Right kidney (tissue), 9 donors: ENCODE measurements at places on chromosomes 5 and 9.

DNA sequence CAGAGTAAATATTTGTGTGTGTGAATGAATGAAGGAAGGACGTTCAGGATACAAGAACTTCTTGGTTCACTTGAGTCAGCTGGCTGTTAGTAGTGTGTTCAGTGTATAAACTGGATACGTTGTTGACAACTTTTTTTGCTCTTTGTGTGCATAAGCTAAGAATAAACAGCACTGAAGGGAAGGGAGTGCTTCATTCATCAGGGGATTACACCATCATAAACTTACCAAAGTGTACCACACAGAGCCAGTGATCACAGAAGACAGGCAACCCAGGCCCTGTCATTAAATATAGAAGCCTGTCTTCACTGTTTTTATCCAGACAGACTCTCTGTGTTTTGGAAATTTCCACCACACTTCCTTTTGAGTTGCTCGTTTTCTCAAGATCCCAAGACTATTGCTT lies 55.5 kb upstream of the MEF2C start:
- no peak for DNase-seq

- DNase-seq = no peak
These were observed 147.3 kb downstream of the FAM114A2 start for GRCh38 chr5:153891394-153891793.

GRCh38 chr5:138077064-138077696 lies 6.7 kb upstream of the WNT8A start:
- no peak for DNase-seq

DNA sequence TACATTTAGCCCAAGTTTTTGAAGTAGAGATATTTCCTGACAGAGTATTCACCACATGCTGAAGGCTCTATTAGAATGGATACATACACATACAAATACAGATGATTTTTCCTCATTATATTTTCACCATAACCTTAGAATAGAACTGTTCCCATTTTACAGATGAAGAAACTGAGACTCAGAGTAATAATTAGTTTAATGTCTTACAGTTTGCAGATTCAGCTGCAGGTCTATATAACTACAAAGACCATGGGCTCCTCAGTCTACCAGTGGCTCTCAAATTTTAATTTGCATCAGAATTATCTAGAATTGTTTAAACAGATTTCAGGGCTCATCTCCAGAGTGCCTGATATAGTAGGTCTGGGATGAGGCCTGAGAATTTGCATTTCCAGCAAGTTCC lies 64.4 kb downstream of the GRAMD2B start:
- no peak for DNase-seq

DNA sequence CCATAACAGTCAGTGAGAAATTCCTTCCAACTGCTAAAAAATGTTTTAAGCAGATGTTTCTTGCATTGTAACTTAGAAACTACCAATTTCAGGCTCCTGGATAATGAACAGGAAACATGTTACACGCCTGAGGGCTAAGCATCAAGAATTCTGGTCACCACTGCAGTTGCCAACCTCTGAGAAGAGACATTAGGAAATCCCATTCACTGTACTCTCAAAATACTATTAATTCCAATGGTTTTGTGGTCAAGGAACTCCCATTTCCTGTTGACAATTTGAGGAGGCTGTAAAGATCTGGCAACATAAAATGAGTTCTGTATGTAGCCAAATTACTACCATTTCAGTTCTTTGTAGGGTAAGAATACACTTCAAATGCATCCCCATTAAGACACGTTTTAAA lies 456.0 kb upstream of the MEF2C start:
- no peak for DNase-seq

DNA sequence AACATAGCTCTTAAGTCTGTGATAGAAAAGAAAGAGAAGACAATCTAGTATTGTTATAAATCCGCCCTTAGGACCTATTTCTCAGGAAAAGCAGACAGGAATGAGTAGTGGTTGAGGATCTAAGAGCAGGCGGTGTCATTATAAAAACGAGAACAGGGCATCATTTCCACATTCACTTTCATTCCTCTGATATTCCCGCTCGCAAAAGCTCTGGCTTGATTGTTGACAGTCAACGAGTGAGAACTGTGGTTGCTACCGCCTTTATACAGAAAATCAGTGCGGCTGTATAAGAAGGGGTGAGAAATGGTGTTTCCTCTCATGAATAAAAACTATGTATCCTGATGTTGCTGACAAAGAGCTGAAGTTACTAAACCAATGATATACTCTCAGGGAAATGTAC lies 1409.6 kb upstream of the WWC1 start:
- no peak for DNase-seq

DNA sequence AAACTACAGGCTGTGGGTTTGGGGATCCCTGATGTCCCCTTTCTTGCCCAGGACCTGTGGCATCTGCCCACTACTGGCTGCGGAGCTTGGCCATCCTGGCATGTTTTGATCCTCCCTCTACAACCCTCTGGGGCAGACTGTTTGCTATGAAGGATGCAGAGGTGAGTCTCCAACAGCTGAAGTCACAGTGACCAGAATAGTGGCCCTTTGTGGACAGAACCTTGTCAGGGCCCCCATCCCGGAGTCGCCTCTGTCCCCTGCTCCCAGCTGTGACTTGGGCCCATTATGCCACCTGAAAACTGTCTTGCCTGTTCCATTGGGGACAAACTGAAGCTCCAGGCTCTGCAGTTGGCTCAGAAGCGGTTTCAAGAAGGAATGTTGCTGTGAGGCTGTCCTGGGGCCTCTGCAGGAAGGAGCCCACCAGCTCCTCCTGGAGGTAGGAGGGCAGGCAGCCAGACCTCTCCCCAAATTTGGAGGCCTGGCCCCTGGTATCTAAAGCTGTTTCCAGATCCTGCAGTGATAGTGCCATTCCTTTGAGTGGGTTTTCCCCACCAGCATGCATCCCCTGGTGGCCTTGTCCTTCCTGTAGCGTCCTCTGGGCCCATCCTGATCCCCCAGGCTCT lies 93.3 kb downstream of the BARX1 start:
- no peak for DNase-seq

DNA sequence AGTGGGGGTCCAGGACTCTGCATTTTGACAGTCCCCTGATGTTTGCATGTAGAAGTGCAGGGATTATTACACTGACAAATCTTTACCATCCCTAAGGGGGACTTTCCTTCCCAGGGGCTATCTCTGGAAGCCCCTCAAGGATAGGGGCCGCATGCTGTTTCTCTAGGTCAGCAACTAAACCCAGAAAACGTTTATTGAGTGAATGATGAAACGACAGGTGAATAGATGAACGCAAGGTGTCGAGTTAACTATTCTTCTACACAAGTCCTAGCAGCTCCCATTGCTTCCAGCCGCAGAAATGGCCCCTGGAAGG lies 281 bp upstream of the HSD17B4 start:
- no peak for DNase-seq

- no peak for DNase-seq
These were observed 27.7 kb downstream of the PLCXD3 start for GRCh38 chr5:41482715-41483114.

DNA sequence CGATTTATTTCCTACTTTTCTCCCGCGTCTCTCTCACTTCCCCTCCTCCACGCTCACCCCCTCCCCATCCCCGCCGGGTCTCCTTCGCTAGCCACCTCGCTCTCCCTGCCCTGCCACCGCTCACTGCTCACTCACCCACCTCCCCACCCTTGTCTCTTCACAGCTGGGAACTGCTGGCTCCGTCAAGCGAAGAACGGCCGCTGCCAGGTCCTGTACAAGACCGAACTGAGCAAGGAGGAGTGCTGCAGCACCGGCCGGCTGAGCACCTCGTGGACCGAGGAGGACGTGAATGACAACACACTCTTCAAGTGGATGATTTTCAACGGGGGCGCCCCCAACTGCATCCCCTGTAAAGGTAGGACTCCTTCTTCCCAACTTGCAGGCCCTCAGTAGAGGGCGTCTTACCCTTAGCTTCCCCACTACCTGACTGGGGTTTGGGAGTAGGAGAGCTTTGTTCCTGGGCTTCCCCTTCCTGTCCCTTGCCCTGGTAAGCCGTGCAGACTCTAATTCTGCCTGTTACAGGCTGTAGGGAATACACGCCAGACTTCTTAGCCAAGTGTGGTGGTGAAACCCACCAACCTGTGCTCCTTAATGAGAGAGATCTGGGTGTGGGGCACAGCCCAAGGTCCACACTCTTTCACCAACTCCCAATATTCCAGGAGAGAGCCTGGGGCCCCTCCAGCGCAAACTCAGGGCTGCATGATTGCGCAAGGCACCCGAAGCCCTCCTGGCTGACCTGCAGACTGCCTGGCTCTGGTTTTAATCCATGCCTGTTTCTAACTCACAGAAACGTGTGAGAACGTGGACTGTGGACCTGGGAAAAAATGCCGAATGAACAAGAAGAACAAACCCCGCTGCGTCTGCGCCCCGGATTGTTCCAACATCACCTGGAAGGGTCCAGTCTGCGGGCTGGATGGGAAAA lies 2.5 kb downstream of the FST start:
- DNase-seq = peak; percentile 71

DNA sequence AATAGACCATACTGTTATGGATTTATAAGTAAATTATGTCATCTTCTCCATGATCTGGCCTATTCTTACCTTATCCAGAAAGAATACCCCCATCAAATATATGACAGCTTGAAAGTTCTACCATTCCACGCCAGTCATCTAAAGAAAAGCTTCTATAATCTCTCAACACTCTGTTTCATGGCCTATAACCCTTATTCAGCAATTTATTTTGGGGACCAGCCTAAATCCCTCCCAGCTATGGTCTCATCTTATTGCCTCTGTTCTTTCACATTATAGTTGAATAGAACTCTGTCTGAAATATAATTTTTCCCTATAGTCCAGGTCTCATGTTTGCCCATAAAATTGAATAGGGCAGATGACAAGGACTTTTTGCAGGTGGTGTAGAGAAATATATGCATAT lies 2387.6 kb upstream of the WWC1 start:
- DNase-seq = no peak

- DNase-seq = no peak
These were observed 162.7 kb downstream of the PAPPA start for GRCh38 chr9:116316246-116316645.

GRCh38 chr5:77937015-77937908 lies 161.1 kb upstream of the TBCA start:
- DNase-seq = no peak

DNA sequence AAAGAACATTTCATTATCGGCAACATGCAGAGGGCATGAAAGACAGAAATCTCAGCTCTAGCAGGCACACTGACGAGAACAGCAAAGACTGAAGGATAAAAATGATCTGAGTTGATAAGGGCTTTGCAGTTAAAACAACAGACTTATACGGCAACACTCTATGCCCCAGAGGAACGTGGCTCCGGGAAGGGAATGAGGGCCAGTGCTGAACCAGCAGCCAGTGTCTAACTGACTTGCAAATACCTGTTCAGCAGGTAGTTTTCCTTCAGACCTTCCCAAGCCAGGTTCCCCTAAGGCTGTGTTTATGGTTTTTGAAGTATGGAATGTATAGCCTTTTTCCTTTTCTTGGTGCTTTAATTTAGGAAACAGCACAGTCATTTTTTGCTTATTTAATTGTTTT lies 121.3 kb upstream of the CDH18 start:
- DNase-seq = no peak

GRCh38 chr5:103232393-103232999 lies 26.1 kb upstream of the MACIR start:
- DNase-seq = no peak

GRCh38 chr5:119022017-119022745 lies 33.8 kb upstream of the DTWD2 start:
- peak; percentile 22 for DNase-seq

DNA sequence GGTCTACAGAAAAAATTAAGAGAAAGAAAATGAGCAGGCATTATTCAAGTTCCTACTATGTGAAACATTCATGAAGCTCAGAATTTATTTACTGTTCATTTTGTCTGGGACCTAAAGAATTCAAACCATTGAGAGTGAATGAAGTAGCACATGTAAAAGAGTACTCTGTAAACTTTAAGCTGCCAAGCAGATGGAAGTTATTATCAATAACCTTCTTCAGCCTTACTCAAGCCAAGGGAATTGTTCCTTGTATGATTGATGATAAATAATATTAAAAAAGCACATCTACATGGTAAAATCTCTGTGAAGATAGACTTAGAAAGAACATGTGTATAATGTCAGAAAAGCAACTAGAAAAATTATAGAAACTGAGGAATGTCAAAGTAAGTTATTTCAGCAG lies 17.8 kb upstream of the GLIS3 start:
- DNase-seq = no peak

GRCh38 chr9:127058011-127058644 lies 64.3 kb downstream of the ANGPTL2 start:
- DNase-seq = no peak

- DNase-seq = no peak
These were observed 145.7 kb upstream of the GNA14 start for GRCh38 chr9:77793849-77794248.

- no peak for DNase-seq
These were observed 107.2 kb downstream of the ZFAND5 start for GRCh38 chr9:72257814-72258213.

GRCh38 chr5:132100672-132101261 lies 27.2 kb downstream of the CSF2 start:
- DNase-seq = no peak

DNA sequence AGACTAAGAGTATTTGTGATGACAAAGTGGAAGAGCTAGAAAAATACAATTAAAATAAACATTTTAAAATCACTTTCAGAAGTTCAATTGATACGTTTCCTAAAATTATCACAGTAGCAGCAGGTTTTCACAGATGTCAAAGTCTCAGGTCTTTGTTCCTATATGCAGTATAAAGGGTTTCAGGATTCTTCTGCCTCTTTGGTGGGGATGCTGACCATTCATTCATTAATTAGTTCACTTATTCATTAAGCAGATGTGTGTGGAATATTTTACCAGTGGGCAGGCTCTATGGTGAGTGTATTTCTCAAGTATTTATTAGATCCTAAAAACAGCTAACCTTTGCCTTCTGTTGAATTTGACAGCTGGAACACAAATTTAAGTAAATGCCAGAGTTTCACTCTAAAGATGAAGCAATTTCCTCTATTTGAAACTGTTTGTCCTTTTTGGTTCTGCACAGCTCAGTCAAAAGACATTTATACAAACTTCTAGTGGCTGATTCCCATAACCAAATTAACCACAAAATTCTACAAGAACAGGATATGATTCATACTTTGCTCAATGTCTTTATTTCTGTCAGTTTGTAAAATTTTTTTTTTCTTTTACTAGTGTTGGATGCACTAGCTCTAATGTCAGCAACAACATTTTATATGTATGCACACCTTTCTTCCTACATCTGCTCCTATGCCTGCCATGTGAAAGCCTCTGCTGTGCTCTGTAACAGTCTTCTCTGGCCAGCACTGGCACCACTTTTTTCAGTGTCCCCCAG lies 75.9 kb upstream of the PRR16 start:
- no peak for DNase-seq

- no peak for DNase-seq
These were observed 60.9 kb downstream of the ANKRD55 start for GRCh38 chr5:56172241-56172640.
